ENCODE measurements at places on chromosomes 16 and 17. TPM values are rescaled to one million over a fixed set of nuclear protein-coding genes. Genes with fewer than 3 reads are reported as not detected.
A peak's percentile ranks its signal among the peaks of the same experiment; 100 is the strongest.

The SMTNL2 gene
- not detected for total RNA-seq

DNA sequence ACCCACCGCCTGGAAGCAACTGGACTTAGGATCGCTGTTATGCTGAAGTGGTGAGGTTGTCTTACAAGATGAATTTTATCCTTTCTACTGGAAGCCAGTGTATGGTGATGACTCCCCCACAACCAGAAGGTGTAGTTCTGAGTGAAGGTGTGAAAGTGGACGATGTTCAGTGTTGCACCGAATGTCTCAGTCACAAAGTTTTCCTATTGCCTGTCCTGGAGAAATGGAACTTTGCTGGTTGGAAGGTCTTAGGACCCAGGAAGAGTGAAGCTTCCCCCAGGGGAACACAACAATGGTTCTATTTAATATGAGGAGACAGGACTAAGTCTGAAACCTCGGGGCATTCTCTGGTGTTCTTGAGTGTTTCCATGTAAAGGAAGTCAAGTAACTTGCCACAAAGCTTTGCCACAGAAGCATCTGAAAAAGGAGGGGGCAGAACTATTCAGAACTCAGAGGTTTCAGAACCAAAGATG lies 44.2 kb downstream of the USP22 start:
- DNase-seq: no peak

DNA sequence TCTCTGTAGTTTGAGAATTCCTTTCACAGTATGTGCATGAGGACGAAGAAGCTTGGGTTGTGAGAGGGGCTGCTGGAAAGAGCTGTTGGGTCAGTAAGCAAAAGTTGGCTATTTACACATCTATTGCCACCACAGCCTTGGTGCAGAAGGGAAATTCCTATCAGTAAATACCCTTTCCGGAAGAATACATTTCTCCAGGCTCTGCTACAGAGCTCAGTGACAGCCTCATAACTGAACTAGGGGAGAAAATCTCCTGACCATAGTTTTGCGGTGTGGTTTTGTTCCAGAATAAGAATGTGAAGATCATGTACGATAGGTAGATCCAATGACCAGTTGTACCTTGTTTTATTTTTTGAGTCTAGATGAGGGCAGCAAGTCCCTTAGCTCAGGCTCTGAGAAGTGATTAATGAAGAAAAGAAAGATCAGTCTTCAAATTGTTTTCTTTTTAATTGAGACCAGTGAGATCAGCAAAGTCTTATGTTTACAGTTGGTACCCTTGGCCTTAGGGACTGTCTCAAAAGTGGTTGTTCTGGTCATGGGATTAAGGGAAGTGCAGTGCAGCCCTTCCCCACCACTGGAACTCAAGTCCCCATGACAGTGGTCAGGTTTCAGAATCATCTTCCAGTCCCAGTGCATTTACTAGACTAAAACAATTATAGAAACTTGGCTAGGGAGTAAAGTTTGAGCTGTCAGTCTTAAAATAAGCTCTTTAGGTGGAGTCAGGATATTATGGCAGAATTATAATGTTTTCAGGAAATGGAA lies 123.5 kb downstream of the PHKB start:
- no peak for DNase-seq

- DNase-seq: no peak
Observed at GRCh38 chr17:53797501-53797900, 25.2 kb upstream of the KIF2B start.

- DNase-seq: peak; percentile 49
Observed at GRCh38 chr16:1108299-1109252, 12.5 kb upstream of the C1QTNF8 start.

The SMIM36 gene
- total RNA-seq: not detected

GRCh38 chr17:74441537-74441936 lies 9.6 kb downstream of the GPRC5C start:
- DNase-seq: no peak

The PRPF8 gene
- total RNA-seq: 103 TPM

The GGT6 gene
- total RNA-seq: not detected

The RDM1 gene
- total RNA-seq: 2.0 TPM

DNA sequence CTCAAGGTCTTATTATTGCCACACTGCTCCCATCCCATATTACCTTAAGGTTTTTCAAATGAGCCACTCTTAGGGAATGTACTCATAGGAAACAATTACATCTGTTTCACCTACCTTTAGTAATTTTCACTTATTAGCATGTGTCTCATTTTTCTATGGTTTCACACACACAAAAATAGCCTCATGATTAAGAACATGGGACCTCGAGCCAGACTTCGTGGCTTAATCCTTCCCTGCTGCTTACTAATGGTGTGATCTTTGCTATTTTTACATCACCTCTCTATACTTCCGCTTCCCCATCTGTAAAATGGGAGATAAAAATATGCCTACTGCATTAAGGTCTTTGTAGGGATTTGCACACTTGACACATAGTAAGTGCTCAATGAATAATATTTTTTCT lies 38.5 kb downstream of the OTOA start:
- no peak for DNase-seq

The TBKBP1 gene
- total RNA-seq: 12.8 TPM

The KIF19 gene
- total RNA-seq: not detected

- no peak for DNase-seq
Observed at GRCh38 chr17:27417596-27418365, 38.5 kb upstream of the KSR1 start.

DNA sequence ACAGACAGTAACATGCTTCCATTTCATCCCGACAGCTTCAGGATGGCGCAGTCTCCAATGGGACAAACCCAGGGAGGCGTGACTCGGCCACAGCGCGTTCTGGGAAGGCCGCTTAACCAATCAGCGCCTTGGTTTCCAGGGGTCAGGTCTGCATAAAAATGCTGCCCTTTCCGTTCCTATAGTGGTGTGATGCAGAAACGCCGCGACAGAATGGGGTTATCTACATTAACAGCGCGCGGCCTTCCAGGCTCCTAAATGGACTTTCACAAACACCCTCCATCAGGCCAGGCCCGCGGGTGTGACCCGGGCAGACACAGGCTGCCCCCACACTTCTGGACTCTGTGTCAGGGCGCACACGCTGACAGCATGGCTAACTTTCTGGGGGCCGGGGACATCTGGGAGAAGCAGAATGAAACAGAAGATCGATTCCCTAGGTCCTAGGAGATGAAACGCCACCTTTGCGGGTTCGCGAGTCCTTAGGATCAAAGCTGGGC lies 792 bp downstream of the TMEM231 start:
- peak; percentile 88 for DNase-seq

- peak; percentile 53 for DNase-seq
Observed at GRCh38 chr17:44400226-44400847, 10.9 kb upstream of the ITGA2B start.

The MYH13 gene
- not detected for total RNA-seq

The CFAP97D1 gene
- 0.12 TPM for total RNA-seq

The SLC47A1 gene
- total RNA-seq: 0.15 TPM

DNA sequence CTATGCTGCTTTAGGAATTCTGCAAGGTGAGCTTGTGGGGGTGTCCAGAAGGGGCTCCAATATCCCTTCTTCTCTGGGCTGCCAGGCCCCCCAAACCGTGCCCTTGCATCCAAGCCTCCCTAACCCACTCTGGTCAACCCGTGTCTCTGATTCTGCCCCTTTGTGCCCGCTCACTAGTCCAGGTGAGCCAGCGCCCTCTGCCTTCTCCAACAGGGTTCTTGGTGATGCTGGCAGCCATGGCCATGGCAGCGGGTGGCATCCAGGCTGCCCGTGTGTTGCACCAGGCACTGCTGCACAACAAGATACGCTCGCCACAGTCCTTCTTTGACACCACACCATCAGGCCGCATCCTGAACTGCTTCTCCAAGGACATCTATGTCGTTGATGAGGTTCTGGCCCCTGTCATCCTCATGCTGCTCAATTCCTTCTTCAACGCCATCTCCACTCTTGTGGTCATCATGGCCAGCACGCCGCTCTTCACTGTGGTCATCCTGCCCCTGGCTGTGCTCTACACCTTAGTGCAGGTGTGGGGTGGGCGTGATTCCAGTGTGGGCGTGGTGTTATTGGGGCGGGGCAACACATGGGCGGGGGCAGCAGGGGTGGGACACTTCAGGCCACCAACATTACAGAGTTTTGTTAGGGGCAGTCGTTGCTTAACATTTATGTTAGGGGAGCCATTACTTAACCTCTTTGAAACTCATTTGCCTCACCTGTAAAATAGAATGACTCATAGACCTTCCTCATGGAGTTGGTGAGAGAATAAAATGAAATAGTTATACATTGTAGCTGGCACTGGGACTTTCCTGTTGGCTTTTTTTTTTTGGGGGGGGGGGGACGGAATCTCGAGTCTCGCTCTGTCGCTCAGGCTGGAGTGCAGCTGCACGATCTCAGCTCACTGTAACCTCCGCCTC lies 31.4 kb downstream of the ANKRD40 start:
- peak; percentile 56 for DNase-seq

The KRT9 gene
- total RNA-seq: not detected

GRCh38 chr16:4572715-4573114 lies 16.6 kb downstream of the C16orf96 start:
- no peak for DNase-seq

The CLEC18A gene
- total RNA-seq: not detected

- no peak for DNase-seq
Observed at GRCh38 chr17:71063127-71063526, 893.8 kb downstream of the KCNJ2 start.

The SRL gene
- total RNA-seq: not detected

DNA sequence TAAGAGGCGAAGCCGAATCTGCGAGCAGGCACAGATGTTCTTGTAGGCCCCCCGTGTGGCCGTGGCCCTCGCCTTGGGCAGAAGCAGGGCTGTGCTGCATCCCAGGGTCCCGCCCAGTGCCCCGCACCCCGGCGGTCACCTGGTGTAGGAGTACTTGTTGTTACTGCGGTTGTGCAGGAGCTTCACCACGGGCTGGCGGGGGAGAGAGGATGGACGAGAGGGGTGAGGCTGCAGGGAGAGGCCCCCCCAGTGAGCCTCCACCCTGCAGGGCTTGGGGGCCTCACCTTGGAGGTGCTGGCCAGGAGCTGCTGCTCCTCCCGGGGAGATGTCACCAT lies 11.4 kb downstream of the ASPHD1 start:
- DNase-seq: no peak

GRCh38 chr17:27466743-27467375 lies 10.6 kb downstream of the KSR1 start:
- no peak for DNase-seq

The ARL2BP gene
- total RNA-seq: 38.4 TPM

The RUNDC3A gene
- total RNA-seq: 1.4 TPM

The C17orf67 gene
- 2.3 TPM for total RNA-seq

The CCDC200 gene
- not detected for total RNA-seq

DNA sequence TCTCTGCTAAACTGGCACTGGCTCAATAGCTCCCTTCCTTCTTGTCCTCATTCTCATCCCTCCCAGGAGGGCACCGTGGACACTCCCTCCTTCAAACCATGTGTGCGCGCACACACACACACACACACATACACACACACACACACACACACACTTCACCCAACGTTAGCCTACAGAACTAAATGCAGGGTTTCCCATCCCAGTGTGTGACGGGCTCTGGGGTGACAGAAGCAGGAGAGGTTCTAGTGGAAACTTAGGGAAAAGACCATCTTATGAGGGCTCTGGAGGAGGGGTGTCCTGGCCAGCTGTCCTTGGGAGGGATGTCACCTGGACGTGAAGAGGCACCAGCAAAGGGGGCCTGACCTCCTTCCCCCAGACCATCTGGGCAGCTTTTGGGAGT lies 19.7 kb downstream of the OSBPL7 start:
- no peak for DNase-seq

GRCh38 chr17:36722903-36723263 lies 121.5 kb downstream of the MRM1 start:
- DNase-seq: no peak

All from PC-3 (cell line).